ENCODE measurements at places on chromosomes 12 and 14.

- no peak for DNase-seq
Measured at GRCh38 chr14:95623195-95623594, 63.0 kb upstream of the TCL1B start.

GRCh38 chr14:65808390-65808789 is 395.9 kb downstream of the FUT8 start:
- no peak for DNase-seq

GRCh38 chr12:66678338-66679275 is at the start of gene GRIP1:
Gene GRIP1, minus strand, starts transcription at chr12:66679076. Its CDS starts 172 bp downstream, at chr12:66678904.
- no peak for DNase-seq

- no peak for DNase-seq
Measured at GRCh38 chr14:96661244-96661969, 135.8 kb upstream of the VRK1 start.

DNA sequence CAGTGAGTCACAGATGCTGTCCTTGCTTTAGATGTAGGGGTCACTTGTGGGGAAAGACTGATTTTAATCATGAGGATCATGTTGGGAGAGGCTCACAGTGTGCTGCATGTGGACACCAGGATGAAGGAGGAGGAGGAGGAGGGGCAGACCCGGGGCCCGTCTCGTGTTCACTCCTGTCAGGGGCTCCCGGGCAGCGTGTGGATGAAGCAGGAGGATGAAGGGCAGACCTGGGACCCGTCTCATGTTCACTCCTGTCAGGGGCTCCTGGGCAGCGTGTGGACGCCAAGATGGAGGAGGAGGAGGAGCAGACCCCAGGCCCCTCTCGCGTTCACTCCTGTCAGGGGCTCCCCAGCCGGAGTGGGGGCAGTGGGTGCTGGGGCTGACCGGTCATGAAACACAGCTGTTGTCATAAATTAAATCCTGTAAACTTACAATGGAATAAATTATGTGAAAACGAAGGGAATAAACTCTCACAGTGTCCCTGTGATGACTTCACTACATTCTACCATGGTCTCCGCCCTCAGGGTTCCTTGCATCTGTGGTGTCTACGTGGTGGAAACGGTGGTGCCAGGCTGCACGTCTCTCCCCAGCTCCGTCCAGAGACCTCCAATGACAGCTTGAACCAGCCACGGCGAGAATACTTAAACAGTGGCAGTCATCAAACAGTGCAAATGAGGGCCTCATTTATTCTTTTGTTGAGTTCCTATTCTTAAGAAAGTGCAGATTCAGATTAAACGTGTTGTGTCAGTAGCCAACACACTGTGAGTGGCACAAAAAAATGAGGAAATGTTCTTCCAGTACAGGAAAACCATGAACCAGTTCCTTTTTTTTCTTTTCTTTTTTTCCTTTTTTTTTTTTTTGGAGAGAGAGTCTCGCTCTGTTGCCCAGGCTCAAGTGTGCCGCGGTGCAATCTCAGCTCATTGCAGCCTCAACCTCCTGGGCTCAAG is 37.7 kb upstream of the SFSWAP start:
- no peak for DNase-seq

DNA sequence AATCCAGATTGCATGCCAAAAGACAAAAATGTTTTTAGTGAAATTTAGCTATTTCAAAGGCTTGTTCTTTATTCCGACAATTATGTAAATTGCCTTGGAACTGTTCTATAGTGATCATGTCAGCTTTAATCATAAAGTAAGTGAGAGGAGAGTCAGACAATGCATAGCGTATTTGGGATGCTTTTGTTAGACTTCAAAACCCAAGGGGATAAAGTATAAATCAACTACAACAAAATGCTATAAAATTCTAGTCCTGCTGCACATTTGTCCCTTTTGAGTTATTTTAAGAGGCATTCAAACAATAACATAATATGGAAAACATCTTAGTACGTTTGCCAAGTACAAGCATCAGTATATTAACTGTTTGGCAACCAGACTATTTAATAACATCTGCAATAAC is 11.3 kb downstream of the RTRAF start:
- DNase-seq, result no peak

- DNase-seq, result peak; percentile 7
Measured at GRCh38 chr12:102169922-102170621, 27.6 kb downstream of the PMCH start.

DNA sequence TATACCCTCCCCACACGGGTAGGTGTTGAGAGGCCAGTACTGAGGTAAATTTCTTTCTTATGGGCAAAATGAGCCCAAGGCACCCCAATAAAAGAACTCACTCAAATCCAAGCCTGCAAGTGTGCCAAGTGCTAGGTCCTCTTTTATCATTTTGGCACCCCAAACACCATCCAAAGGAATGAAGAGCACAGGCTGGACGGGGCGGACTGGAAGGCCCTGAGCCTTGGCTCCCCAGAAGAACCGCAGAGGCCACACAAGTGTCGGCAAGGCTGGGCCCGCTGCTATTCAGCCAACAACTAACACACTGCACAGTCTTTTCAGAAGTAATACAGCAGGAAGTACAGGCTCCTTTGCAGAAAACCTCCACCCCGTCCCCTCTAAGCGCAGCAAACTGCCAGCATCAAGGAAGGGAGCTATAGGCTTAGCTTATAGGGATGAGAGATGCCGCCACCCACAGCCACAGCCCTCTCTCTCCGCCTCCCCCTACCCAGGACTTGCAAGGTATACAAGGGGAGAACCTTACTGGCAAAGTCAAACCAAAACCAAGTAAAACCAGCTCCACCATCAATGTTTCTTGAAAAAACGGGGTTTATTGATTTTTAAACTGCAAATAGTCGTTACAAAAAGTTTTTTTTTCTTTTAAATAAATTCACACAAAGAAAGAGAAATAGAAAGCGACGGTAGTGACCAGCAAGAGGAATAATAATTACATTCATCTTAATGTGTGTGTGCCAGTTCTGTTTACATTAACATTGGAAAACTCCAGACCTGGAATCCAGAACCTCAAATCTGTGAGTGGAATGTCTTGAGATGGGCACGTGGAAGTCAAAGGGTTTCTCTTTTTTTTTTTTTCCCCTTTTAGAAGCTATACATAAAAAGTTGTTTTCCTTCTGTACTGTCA is 5.5 kb downstream of the ZFP36L1 start:
- DNase-seq, result no peak

- DNase-seq, result no peak
Measured at GRCh38 chr12:65999564-66000280, 130.8 kb downstream of the LLPH start.

DNA sequence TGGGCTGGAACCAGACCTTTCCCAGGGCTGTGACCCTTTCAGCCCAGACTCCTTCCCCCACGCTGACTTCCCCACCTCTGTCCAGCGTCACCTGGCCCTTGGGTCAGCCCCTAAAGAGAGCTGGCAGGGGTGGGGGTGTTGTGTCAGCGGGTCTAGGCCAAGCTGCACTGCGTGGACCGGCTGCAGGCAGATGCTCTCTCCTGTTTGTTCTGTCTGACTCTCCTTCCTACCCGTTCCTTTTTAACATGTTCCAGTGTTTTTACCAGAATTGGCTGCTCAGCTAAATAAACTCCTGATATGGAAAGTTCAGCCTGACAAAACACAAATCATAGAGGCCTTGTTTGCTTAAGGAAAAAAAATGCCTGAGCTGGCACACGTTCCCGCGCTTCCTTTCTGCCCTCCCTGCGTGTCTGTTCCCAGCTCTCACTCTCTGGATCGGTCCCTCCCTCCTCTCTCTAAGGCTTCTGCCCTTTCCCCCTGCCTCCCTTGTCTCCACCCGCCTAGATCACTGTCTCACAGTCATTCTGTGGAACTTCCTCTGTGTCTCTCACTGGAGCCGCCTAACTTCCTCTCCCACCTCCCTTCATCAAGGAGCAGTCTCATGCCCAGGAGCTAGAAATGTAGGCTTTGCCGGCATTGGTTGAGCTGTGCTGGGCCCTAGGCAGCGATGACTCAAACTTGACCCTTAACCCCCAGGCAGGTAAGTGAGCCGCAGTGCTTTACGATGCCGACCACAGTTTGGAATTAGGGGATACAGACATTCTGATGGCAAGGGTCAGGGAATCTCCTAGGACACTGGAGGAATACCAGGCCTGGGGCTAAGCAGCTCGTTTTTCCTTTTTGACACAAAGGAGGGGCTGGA is 15.5 kb upstream of the MLXIP start:
- no peak for DNase-seq

DNA sequence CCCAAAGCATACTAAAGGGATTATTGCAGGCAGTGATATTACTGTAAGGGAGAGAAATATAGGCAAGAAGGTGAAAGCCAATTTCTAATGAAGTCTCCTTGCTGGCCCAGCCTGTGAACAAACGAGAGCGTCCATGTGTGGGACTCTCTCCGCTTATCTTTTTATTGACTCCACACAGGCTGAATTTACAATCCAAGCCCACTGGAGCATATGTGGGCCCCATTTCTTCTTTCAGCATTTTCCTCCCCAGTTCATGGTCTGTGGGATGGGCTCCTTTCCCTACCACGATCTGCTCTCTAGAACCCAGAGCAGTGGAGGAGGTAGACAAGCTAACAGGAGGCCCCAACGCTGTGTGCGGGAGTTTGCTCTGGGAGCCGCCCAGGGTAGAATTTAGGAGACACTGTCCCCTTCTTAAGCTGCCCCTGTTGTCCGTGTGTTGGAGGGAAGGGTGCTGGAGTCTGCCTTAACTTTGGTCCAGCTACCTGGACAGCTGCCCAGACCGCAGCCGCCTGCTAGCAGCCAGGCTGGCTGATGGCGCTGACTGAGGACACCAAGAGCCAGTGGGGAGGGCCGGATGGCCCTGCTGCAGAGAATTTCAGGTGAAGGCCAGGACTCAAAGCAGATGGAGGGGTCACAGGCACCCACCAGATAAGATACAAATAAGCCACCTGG is 3.2 kb upstream of the HOXC11 start:
- no peak for DNase-seq

DNA sequence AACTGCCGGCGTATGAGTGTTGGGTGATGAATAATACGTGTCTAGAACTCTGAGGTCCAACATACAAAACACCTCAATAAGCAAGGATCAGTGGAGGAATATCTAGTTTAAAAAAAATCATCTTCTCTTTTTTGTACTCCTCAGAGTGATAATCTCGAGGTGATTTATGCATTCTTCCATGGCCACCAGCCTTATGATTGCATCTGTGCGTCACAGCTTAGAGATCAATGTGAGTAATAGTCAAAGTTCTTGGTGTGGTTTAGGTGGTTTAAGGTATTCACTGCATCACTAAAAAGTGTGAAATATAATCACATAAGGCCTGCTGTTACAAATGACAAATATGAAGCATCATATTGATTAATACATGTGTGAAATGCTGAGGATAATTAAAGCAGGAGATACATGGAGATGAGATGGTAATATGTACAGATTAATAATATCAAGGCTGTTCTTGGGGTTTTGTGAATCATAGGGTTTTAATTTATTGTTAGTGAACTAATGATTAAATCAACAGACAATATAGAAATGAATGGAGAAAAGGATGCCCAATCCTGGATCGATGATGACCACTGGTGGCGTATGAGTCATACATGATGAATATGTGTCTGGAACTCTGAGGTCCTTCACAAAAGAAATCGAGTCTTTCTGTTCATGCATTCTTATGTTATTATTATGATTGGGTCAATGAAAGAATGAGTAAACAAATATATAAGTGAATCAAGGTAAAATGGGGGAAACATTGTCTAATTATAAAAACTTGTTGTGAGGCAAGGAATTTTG is 68.8 kb upstream of the RTL1 start:
- DNase-seq, result no peak

DNA sequence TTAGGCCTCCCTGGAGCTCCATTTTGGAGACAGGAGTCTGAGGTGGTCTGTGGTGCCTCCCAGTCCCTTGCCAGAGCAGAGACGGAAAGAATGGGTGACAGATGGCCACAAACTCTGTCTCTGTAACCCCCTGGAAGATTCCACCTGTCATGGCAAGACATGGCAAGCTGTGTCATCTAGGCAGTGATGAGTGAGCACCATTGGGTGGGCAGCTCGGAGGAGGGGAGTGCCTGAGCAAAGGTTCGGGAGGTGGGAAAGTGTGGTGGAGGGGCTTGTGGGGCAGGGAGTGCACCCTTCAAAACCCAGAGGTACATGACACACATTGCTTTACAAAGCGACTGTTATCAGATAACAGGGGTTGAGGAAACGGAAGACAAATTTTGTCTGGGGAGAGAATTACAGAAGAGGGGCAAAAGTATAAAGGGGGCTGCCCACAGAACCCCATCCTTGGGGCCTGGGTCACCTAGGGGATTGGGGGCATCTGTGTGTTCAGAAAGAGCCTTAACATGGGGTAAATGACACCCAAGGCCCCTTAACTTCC is 3.5 kb downstream of the RIN3 start:
- DNase-seq, result no peak

GRCh38 chr12:57615637-57616036 is 4.4 kb downstream of the ARHGEF25 start:
- DNase-seq, result no peak

GRCh38 chr14:98510392-98510791 is 761.6 kb downstream of the BCL11B start:
- DNase-seq, result no peak

- peak; percentile 24 for DNase-seq
Measured at GRCh38 chr14:64705381-64706118, 1.3 kb downstream of the PLEKHG3 start.

DNA sequence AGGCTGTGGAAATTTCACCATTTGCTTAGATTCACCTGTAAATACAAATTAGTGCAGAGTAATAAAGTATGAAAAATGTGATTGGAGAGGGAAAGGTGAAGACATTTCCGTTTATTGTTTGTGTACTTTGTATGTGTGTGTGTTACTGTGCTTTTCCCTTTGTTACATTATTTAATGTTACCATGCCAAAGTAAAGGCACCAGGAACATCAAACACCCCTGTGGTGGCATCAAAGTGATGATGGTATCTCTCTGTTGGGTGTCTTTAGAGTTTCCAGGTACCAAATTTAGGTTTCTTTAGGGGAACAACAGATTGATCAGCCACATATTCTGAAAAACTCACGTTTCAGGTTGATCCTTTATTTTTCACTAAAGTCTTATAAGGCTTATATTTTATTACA is 189.0 kb upstream of the FBXO33 start:
- no peak for DNase-seq

- peak; percentile 66 for DNase-seq
Measured at GRCh38 chr14:75303381-75303789, 24.8 kb downstream of the FOS start.

DNA sequence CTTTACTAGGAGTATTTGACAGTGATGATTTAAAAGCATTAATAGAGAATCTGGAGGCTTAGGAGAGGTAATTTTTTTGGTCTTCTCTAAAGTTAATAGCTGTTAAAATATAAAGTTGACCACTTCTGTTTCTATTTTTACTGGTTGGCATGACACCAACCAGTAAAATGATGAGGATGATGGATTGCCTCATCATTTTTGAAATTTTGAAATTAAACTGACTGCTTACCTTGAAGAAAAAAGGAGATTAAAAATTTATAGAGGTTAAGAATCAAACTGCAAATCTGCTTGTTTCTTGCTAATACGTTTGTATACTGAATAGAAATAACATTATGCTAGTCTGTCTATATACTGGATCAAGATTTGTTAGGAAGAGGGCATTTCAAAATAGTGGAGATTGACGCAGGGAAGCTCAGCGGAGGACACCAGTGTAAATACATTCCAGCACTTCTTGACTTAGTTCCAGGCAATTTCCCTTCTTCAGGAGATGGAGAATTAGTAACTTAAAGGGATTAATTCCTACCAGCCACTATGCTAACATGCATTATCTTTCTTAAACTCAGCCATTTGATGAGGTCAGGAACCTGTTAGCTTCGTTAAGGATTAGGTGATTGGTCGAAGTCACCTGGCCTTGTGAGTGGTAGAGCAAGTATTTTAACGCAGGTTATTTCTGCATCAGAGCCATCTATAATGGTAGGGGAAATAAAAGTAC is 3.6 kb downstream of the EID3 start:
- DNase-seq, result no peak
